ENCODE measurements at places on chromosomes 7 and 10.

DNA sequence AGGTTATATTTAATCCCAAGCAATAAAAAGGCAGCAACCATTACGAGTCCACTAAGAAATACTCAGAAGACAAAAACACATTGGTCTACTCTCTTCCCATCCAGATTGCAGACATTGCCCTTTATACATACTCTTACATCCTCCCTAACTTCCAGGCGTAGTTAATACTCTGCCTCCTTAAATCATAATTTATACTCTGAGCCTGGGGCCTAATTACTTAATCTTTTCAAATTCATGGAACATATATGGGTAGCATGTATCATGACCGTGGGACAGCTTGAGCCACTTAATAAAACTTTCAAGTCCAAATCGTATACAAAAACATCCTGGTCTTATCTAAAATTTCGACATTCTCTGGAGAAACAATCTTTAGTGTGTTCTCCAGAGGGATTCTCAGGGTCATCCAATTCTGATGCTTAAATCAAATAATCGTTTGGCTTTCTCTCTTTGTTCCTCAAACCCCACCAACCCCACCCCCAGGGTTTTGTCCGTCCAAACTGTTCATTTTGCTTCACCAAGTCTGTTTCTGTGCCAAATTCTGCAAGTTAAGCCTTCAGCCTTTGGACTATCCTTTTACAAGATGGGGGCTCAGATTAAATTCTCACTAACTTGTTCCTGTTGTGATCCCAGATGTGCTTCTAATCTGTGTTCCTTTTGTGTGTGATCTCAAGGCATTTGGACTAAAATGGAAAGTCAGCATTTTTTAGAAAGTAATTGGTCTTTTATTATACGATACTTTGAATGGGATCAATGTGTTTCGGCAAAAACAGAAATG lies 86.4 kb downstream of the ADAM12 start:
- no peak for DNase-seq

DNA sequence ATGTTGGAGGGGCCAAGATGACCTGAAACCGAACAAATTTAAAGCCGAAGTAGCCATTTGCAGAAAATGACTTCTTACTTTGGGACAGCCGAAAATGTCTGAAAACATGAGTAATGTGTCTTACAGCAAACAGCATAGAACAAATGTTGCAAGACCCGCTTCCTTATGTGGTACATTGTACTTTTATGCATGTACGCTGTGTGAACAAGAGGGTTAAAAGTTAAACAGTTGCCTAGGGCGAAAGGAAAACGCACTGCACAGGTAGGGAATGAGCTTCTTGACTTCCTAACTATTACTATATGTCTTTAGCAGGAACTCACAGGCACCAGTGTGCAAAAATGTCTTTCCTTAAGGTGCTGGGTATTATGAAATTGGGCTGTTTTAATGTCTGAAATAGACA lies 303.5 kb upstream of the MGMT start:
- DNase-seq, result no peak

DNA sequence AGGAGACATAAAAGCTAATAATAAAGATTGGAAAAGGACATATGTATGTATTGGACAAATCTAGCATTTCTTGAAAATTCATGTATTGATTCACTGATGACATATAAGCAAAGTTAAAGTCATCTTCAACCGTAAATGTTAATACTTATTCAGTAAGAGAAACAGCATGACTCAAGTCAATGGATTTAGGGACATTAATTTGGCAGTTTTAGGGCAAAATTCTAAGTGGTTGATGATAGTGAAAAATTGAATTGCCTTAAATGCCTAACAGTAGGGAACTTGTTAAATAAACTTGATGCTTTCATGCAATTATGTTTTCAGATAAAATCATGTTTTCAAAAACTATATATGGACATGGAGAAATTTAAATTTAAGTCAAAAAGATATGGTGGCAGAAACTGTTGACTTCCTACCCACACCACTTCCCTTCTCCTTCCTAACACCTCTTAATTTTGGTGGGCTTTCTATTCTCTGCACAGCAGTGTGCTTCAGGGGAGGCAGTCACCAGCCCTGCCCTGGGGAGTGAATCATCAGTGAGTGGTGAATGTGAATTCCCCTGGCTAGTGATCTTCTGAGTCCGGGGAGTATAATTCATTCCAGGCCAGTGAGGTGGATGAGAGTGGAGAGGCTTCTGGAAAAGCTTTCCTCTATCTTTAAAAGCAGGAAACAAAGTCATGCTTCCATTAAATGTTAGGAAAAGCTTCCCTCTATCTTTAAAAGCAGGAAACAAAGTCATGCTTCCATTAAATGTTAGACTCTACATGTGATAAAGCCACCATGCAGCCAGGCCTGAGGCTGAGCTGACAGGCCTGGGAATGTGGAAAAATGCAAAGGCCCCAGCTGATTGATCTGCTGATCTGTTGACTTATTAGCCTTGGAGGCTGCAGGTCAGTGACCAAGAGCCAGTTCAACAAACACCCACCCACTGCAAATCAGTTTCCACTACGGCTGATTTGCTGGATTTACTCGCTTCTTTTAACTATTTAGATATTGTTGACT lies 25.2 kb upstream of the ITGB1 start:
- DNase-seq, result peak; percentile 8

DNA sequence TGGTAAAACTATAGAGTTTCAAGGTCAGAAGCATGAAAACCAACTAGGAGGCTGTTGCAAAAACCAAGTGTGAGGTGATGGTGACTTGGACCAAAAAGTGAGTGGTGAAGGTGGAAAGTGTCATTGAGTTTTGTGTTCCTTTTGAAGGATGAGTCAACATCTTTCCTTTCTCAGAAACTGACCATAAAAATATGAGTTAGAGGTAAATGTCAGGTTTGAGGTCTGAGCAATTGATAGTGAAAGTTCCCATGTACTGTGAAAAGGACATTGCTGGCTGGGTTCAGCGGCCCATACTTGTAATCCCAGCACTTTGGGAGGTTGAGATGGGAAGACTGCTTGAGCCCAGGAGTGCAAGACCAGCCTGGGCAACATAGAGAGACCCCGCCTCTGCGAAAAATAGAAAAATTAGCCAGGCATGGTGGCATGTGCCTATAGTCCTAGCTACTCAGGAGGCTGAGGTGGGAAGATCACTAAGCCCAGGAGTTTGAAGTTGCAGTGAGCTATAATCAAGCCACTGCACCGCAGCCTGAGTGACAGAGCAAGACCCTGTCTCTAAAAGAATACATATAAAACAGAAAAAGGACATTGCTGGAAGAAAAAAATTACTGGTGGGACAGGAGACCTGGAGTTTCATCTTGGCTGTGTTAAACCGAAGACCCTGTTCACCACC lies 89.3 kb upstream of the ARID5B start:
- no peak for DNase-seq

- peak; percentile 35 for DNase-seq
Measured at GRCh38 chr10:43287056-43288007, 20.5 kb upstream of the RASGEF1A start.

DNA sequence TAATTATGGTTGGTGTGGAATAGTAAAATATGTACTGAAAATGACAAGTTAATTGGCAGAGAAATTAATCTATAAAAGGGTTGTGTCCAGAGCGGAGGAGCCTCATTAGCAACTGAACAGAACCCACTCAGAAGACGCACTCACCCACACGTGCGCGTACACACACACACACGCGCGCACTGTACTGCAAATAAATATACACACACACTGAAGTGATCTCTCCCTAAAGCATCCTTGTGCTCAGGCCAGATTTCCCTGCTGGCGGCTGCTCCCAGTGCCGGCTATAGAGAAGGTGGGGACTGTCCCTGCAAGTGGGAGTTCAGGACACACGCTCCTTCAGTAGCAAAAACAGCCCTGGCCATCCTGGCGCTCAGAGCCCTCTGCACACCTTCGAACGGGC lies 85.2 kb downstream of the CHST15 start:
- no peak for DNase-seq

- DNase-seq, result no peak
Measured at GRCh38 chr7:47292832-47293309, 289.0 kb downstream of the TNS3 start.

GRCh38 chr7:108234971-108235450 lies 104.8 kb upstream of the LAMB4 start:
- DNase-seq, result no peak

DNA sequence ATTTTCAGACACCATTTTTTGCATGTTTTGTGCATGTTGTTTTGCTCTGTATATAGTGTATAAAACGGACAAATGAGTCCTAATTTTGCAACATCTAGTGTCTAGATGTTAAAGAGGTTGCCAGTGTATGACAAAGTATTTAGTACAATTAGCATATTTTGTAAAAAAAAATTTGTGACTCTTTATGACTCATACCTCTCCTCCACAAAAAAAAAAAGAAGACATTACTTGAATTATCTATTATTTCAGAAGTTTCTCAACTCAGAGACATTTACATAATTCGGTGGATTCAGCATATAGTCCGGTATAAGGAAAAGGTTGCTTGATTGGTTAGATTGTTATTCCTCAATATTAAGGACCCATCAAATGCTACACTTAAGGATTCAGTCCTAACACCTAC lies 26.0 kb downstream of the NUP42 start:
- no peak for DNase-seq

DNA sequence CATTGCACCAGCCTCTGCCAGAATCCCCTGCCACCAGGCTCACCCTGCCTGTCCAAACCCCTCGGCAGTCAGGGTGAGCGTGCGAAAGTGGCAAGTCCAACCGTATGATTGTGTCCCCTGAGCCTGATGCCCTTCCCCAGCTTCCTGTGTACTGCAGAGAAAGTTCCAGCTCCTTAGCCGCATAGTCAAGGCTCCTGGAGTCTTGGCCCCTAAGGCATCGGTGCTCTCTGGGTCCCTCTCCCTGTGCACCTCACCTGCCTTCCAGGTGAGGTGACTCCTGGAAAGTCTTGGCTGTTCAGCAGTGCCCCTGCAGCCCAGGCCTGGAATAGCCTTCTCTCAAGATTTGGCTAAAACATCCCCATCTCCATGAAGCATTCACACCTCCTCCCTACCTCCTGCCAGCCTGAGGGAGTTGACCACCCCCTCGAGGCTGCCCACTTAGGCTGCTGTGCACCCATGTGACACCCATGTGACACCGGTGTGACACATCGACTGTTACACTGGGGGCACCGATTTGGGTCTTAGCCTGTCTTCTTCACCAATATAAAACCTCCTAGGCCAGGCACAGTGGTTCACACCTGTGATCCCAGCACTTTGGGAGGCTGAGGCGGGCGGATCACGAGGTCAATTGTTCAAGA lies 56.1 kb upstream of the ELN start:
- no peak for DNase-seq

DNA sequence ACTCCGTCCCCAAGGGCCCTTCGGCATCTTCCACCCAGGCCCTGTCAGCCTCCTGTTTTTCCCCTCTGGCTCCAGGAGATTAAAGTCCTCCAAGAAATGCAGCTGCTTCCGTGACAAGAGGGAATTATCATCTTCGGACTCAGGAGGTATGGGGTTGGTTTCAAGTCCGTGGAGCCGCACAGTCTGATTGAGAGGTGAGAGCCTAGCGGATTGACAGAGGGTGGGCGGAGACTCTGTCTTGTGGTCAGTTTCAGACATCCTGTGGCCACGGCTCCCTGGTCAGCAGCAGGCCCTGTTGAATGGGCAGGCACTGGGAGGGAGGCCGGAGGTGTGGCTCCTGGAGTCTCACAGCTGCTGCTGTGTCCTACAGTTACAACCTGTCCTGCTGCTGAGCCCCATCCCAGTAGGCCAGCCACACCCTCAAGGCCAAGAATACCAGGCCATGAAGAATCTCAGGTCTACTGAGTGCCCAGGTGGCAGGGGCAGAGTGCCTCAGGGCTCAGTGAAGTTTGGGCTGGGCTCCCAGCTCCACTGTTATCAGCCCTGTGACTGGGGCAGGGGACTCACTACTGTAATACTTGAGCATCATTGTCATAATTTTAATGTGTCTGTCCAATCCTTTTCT lies 49.3 kb upstream of the ZNF716 start:
- DNase-seq, result no peak

DNA sequence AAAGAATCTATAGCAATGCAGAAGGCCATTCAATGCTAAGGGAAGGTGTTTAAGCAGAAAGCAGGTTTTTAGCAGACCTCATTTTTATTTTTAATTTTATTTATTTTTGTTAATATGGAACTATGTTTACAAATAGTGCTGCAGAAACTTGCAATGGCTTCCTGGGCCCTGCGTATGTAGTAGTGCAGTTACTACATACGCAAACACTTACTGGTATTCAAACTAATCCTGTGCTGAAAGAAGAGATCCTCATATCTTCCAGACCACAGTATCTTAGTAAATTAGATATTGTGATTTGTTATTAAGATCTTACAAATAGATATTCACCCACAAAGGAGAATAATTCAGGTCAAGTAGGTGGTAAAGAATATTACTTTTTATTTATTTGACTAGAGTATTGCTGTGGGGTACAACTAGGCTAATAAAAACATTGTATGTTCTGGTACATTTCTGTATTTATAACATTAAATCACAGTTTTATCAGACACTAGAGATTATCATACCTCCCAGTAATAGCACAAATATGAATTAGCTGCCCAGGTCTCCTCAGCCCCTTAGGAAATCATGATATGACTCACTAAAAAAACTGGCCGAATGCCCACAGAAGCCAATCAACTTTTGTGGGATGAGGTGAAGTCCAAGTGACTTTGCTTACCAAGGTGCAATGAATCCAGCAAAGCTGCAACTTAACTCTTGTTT lies 57.6 kb downstream of the RNLS start:
- no peak for DNase-seq

DNA sequence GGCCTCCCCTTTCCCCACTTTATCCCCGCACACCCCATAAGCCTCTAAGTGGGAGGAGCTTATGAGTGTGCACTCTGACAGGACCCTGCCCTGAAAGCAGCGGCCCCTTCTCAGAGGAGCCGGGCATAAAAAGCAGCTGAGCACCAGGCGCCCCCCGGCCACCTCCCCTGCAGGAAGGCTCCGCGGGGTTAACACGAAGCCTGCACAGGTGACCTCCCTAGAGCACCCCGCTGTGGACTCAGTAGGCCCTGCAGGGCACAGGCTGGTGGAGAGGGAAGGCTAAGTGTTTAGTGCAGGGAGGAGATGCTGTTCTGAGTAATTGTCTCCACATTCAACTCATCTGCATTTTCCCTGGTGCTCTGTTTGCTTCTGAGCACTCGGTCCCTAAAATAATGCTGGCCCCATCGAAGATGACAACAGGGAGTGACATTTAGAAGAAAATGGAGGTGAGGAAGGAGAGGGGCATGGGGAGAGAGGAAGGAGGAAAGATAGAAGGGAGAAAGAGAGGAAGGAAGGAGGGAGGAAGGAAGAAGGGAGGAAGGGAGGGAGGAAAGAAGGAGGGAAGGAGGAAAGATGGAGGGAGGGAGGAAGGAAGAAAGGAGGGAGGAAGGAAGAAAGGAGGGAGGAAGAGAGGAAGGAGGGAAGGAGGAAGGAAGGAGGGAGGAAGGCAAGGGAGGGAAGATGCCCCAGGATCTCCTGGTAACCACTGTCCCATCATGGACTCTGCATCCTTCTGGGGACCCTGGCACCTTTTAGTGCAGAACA lies 25.4 kb upstream of the CNPY1 start:
- DNase-seq, result no peak

- DNase-seq, result no peak
Measured at GRCh38 chr10:114635101-114635500, 23.0 kb downstream of the ABLIM1 start.

GRCh38 chr10:115968236-115968635 lies 304.8 kb downstream of the GFRA1 start:
- no peak for DNase-seq
